ENCODE measurements at places on chromosomes 7 and 10.

DNA sequence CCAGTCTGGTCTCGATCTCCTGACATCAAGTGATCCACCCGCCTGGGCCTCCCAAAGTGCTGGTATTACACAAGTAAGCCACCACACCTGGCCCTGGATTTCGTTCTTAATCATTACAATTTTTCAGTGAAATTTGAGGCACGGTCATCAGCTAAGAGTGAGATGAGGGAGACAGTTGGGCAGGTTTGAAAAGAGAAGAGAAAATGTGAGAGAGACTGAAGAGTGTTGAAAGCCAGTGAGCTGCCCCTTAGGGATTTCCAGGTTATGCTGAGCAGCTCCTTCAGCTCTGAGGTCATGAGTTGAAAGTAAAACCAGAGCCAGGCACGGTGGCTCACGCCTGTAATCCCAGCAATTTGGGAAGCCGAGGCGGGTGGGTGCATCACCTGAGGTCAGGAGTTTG lies 5.9 kb upstream of the UPF2 start:
- DNase-seq = no peak

DNA sequence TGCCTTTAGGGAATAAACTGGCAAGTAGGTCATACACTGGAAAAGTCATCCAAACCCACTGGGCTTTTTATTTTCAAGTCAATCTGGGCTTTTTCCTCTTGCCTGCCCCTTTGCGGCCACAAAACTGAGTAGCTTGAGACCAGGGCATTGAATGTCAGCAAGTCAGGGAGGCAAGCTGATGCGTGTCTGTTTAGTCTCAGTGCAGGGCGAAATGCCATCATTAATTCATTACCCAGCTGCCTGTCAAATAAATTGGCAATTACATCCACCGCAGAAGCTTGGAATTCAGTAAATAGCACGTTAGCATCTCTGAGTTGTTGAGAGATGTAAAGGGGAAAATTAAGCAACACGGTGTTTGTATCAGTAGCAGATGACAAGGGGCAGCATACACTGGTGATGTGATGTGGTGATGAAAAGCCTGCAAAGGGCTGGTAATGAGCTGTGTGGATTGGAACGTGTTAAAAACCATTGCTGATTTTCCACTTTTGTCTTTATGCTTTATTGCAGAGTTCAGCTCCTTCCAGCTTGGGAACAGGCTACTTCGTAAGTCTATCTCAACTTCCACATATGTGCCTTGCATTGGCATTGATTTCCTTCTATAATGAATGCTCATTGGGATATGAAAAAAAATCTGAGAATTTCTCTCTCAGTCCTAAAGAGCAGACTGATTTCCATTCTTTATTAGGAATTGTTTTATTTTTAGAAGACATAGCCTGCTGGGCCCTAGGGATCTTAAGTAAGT lies 535.9 kb downstream of the AUTS2 start:
- DNase-seq = no peak

DNA sequence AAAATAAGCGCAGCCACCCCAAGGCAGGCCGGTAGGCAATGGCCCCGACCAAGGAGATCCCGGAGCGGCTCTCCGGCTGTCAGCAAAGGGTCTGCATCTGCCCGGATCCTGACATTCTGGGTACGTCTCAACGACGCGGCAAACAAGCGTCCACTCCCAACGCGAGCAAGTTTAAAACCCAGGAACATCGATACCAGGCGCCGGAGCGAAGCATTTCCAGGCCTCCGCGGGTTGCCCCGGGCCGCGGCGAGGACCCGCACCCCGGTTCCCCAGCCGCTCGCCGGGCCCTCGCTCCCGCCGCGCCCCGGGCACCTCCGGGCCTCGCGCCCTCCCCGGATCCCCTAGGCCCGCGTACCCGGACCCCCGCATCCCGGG lies 453 bp downstream of the URGCP start:
- no peak for DNase-seq

- DNase-seq = no peak
These were observed 284.4 kb upstream of the IGFBP3 start for GRCh38 chr7:46205478-46205877.

DNA sequence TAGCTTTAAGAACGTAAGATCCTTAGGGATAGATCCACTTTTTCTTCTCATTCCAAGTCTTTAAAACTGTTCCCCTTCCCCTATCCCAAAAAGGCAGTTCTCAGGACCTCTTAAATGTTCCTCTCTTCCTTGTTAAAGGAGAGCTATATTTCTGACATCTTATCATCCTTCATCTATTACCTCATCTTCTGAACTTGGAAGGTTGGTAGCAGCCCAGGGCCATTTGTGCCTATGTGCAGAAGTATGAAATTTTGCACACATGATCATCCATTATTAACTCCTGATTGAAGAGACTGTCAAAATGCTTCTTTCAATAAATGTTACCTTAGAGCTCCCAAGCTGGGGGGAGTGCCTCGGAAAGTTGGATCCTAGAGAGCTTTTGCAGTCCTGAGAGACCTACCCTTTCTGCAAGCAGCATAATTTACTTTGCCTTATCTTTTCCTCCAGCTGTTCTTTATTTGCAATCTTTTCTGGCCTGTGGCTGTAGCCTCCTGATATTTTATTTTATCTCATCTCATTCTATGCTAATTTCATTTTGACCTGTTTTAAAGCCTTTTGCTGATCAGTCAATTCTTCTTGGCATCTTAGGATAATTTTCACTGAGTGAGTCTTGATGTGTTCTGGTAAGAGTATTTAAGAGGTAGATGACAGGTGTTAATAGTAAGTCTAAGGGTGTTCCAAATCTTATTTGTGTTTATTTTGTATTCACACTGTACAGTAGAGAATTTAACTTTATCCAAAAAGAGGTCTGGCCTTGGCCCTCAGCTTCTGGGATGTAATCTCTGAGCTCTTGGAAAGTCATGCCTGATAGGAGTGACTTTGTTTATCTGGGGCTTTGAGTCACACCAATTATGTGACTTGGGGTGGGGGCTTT lies 135.0 kb upstream of the PDLIM1 start:
- DNase-seq = no peak

- DNase-seq = no peak
These were observed 134.6 kb upstream of the ITGB1 start for GRCh38 chr10:33092596-33092995.

- DNase-seq = no peak
These were observed 239.8 kb downstream of the FZD1 start for GRCh38 chr7:91503934-91504555.

GRCh38 chr7:42722716-42723115 lies 189.2 kb downstream of the C7orf25 start:
- no peak for DNase-seq

- DNase-seq = no peak
These were observed 37.6 kb upstream of the MYO3A start for GRCh38 chr10:25896421-25896820.

DNA sequence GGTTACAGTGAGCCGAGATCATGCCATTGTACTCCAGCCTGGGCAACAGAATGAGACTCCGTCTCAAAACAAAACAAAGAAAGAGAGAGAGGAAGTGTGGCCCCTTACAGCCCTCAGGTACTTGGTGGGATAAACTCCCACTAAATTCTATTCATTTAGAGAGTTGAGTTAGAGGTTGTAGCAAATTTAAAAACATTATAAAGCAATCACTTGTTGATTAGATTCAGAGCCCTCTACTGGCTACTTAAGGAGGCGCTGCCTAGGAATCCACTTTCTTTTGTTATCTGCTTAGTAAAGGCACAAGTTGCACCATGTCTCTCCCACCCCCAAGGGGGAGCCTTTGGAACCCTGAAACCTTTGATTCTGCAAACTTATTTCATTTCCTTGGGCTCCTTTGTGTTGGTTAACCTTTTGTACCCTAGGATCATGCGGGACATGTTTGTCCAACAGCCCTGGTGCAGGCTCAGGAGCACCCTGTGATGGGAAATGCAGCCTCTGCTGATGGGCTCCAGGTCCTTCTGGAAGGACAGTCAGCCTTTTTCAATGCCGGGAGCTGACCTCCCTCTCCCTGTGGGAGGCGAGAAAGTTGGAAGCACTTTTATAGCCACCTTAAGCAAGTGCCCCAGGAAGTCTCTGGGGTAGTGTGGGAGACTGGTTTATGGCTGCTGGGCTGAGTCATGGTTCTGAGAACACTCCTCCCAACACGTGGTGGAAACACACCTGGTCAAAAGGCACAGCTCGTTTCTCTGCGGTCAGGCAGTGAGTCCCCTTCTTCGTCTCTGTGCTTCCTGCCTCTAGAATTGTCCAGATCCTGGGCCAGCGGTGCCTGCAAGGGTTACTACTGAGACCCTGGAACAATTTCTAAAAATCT lies 2.3 kb downstream of the HKDC1 start:
- DNase-seq = no peak

Data from cortex of kidney (tissue), 1 donor.